ENCODE measurements at places on chromosomes 6 and 20.

GRCh38 chr6:154367839-154368695 lies 11.5 kb upstream of the IPCEF1 start:
- peak; percentile 9 for DNase-seq

DNA sequence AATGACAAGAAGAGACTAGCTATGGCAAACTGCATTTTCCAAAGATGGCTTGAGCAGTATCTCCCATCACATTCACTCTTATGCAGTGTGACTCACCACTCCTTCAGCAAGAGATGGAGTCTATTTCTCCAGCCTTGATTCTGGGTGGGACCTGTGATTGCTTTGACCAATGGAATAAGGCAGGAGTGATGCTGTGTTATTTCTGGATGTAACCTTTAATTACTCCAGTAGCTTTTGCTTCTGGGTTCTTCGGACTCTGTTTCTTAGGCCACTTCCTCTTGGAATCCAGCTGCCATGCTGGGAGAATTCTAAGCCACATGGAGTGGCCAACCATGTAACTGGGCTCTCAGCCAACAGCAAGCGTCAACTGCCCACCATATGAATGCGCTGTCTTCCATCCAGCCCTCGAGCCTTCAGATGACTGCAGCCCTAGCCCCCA lies 50.7 kb downstream of the TGM2 start:
- peak; percentile 38 for DNase-seq

GRCh38 chr20:16042731-16043130 lies 530.5 kb downstream of the KIF16B start:
- no peak for DNase-seq

GRCh38 chr20:11329271-11329670 lies 588.4 kb upstream of the BTBD3 start:
- DNase-seq: no peak

DNA sequence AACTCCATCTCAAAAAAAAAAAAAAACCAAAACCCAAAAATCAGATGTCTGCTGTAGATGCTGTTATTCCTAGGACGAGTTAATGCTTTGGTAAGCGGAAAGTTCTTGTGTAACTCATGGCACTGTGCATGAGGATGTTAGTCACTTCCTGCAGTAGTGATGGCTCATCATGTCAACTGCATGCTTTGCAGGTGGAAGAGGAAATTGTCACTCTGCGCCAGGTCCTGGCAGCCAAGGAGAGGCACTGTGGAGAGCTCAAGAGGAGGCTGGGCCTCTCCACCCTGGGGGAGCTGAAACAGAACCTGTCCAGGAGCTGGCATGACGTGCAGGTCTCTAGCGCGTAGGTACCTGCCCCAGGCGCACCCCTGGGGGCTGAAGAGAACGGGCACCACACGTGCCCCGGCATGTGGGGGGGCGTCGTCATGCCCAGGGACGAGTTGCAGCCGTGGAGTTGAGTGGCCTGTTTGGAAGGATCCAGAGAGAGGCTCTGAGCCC lies 8.5 kb downstream of the TPD52L2 start:
- peak; percentile 95 for DNase-seq

GRCh38 chr6:33827546-33828451 lies 24.0 kb upstream of the MLN start:
- DNase-seq: peak; percentile 10

DNA sequence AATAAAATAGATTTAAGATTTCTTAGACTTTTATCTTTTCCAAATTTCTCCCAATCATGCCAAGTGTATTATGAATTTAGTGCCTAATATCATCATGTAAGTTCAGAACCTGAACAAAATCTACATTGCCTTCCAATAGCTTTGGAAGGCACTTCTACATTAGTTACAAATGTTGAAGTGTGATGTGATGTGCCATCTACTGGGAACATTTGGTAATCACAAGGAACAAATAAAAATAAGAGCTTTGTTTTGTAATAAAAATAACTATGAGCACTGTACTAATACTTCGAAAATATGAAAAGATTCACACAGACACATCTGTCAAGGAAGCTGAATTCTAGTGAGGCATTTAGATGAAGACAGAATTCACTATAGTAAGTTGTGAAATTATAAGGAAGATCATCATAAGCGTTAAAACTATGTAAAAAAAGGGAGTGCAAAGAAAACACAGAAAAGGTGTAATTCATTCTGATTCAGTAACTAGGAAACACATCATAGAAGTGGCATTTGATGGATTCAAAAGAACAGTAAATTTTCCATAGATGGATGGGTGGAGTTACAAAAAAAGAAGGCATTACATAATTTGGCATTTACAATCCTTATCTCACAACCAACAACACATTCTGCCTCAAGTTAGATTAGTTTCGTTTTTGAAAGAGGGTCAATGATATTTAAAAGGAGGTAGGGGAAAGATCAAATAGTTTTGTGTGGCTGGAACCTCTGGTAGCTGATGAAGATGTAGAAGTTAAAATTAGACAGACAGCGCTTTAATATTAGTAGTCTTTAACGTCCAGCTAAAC lies 161.0 kb downstream of the ASCC3 start:
- peak; percentile 40 for DNase-seq

GRCh38 chr20:32445539-32446273 lies 87.6 kb downstream of the ASXL1 start:
- no peak for DNase-seq

DNA sequence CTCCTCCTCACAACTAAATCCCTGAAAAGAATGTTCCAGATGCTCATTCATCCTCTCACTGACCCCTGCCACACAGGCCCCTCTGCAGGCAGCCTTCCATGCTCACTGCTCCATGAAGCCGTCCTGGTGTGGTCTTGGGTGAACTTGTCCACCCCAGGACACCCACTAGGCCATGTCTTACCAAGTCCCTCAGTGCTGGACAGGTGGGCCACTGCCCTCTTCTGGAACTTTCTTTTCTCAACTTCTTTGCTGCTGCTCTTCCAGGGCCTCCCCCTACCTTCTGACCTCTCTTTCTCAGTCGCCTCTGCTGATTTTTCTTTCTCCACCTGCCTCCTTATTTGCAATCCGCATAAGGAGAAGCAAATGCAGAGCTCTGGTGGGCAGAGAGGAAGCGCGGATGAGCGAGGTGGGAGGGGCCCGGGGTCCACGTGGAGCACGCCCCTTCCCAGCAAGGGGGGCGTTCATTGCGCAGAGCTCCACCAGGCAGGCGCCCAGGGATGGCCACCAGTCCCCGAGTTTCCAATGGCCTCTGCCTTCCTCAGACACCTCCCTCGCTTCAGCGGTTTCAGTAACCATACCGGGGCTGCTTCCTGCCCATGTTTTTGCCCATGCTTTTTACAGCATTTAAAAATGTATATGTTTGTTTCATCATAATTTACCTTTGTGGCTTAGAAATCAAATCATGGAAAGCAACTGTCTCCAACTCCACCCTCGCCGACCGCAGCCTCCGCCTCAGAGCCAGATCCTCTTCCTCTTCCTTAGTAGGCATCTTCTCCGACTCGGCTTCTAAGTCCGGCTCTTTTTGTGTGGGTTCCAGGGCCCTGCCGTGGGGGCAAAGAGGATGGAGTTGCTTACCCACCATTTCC lies 129.6 kb downstream of the ZDHHC14 start:
- DNase-seq: no peak

- DNase-seq: no peak
Observed at GRCh38 chr20:50995506-50995905, 27.4 kb downstream of the KCNG1 start.

DNA sequence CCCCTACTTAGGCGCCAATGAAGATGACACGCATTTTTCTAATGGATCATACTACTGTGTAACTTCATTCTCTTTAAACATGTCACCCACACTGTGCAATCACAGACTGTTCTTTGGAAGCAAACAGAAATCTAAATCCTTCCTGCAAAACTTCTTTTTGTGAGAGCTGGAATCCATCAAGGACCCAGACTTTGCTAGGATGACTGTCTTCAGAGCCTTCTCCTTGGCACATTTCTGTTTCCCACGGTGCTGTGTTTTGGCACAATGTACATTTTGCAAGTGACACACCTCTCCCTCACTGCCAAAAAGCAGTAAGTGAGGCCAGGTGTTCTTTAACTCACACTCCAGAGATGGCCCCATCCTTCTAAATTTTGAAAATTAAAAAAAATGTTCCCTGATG lies 21.7 kb upstream of the TAGAP start:
- no peak for DNase-seq

- DNase-seq: no peak
Observed at GRCh38 chr6:25219917-25220278, 59.3 kb upstream of the CARMIL1 start.

DNA sequence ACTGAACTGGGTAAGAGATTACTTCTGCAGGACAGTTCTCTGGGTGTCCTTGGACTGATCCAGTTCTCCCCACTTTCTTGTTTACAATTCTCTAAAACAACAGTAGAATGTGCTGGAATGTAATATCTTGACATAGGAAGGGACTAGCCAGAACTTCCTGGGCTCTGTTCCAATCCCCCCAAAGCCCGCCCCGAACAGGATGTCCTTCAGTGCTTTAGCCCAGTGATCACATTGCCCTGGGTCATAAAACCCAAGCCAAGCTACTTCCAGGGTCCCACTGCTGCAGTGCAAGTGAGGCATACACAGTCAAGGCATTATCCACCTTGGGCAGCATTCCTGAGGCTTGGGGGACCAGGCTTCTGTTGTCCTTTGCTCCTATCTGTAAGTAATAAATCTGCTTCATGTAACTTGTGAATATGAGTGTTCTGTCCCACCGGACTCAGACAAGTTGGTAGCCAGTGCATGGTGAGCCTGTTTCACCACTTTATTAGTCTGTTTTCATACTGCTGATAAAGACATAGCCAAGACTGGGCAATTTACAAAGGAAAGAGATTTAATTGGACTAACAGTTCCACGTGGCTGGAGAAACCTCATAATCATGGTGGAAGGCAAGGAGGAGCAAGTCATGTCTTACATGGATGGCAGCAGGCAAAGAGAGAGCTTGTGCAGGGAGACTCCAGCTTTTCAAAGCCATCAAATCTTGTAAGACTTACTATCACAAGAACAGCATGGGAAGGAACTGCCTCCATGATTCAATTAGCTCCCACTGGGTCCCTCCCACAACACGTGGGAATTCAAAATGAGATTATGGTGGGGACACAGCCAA lies 23.5 kb downstream of the FITM2 start:
- DNase-seq: no peak

GRCh38 chr6:165654144-165654543 lies 8.9 kb downstream of the PDE10A start:
- no peak for DNase-seq

DNA sequence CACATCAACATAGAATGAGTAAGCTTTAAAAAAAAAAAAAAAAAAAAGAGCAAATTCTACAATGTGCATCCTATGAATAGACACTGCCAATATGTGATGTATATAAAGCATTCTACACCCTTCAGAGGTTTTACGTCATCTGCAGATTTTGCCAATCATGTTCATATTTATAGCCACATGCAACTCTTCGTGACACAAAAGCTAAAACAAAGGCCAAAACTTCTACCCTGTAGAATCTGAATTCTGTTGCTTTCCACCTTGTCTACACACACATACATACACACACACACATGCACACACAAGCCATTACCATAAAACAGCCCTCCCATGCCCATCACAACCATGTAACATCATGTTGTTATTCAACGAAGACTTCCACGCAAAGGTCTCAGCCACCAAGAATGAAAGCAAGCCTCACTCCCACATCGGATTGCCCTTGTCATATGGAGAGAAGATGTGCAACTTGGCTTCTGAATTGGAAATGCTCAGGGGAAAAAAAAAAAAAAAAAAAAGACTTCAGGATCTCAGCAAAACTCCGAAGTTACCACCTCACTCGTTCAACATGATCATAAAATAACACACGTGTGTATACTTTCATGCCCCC lies 479.4 kb upstream of the JARID2 start:
- no peak for DNase-seq

DNA sequence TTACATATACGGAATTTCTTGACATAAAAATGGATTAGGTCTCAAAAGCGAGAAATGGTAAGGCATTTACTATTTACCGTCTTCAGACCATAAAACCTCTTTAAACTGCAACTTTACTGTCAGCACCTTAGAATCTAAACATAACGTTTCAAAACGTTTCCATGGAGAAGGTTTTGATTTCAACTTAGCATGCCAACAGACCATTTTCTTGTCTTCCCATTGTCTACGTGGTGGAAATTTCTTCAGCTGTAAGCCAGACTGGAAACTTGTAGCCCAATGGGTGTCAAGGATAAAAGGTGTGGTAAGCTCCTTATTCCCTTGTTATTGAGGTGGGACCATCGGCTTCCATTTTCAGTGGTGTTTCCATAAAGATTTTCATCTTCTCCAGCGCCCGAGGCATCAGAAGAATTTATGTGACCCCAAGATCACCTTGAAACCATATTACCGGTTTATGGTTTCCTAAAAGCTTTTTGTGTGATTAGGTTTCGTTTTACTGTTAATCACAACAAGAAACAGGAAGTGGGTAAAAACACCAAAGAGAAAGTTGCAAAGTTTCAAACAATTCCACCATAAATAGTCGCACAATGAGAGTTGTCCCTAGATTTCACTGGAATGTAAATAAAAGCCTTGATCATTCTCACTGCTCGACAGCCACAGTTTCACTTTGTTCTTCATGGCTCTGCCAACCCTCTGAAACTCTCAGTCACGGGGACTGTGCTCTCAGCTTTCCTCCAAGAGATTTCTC lies 63.0 kb upstream of the CD2AP start:
- DNase-seq: peak; percentile 54

- DNase-seq: peak; percentile 40
Observed at GRCh38 chr6:132734694-132735236, 20.9 kb upstream of the VNN1 start.

- DNase-seq: peak; percentile 88
Observed at GRCh38 chr20:25076731-25077609, 5.0 kb downstream of the VSX1 start.

DNA sequence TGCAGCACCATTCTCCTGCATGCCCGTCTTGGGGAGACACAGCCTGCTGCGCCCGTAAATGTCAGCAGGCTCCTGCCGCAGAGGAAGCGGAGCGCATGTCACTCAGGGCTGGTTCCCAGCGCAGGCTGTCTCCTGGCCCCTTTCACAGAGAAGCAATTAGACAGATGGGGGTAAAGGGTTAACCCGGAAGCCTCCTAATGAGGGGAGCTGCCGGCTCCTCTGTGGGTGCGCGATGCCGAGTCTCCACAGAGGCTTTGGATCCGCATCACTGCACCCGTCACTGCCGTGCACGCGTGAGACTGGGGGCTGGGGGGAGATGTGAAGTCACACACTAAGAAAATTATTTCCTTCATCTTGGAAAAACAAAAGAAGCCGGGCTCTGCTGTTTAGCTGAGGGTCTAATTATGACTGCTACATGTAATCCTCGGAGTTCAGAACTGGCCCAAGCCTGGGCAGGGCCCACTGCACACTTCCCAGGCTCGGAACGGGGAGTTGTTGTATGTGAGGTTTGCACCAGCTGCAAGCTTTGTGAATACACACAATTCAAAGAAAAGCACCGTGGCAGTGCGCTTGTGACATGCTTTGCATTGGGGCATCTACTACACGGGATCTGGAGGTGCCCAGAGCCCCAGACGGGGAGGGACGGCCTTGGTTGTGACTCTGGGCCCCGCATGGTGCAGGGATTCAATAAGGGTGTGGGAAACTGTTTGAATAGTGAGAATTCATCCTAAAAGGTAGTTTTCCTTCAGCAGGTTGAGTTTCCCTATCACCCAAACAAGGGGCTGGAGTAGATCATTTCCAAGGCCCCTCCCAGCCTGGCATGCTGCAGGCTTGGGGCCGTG lies 331.6 kb downstream of the TAF4 start:
- DNase-seq: no peak

Measured in PC-3 (cell line).